ENCODE measurements at places on chromosomes 4 and X.
A peak's percentile ranks its signal among the peaks of the same experiment; 100 is the strongest.

DNA sequence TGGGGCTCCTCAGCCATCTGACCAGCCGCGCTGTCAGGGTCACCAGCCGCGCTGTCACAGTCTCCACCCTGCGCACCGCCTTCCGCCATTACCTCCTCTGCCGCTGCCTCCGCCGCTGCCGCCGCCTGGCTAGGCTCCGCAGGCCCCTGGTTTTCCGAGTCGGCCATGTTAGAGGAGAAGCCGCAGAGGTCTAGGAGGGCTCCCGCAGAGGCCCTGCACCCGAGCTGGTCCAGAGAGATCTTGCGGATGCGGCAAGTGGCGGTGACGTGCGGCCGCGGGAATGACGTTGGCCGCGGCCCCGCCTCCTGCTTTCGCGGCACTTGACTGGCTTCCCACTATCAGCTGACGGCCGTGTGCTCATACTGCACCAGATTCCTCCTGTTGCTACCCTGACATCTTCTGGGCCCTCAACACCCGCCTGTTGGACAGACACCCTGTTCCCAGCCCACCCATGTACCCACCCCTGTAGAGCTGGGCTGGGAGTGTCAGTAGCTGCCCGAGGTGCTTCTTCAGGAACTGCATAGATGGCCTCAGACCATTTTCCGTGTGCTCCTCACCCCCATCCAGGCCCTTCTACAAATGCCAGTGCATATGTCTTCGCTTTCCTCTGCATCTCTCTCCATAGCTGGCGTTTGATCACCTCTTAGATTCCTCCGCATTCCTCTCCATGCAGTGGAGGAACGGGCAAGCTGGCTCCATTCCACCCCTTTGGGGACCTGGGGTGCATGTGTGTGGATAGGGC, at the start of gene NAP1L5:
Gene NAP1L5 (minus strand): TSS at position 242 of the 742 bp plus-strand sequence. CDS start 75 bp downstream, at position 167.
- peak; percentile 50 for DNase-seq

- DNase-seq = peak; percentile 63
Observed at GRCh38 chr4:6367371-6367851, 97.8 kb downstream of the WFS1 start.

DNA sequence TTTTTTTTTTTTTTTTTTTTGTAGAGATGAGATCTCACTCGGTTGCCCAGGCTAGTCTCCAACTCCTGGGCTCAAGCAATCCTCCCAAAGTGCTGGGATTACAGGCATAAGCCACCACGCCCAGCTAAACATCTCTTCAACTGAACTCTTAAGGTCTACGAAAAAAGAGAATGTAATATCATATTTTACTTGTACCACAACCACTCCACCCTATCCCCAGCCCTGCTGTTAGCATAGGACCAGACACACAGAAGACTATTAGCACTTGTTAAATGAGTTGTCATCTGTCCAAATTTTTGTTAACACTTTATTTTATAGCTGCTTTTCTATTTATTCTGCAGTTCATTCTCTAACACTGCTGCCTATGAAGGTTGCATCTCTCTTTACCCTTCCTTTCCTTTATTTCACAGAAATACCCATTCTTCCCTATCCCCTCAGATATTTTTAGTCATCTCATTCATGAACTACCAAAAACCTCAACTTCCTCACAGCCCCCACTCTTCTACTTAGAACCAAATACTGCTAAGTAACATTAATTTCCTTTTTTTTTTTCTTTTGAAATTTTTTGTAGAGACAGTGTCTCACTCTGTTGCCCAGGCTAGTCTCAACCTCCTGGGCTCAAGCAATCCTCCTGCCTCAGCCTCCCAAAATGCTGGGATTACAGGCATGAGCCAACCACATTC, 10.1 kb downstream of the SNX12 start:
- no peak for DNase-seq

GRCh38 chr4:172851534-172851933, 317.1 kb upstream of the GALNT7 start:
- no peak for DNase-seq

DNA sequence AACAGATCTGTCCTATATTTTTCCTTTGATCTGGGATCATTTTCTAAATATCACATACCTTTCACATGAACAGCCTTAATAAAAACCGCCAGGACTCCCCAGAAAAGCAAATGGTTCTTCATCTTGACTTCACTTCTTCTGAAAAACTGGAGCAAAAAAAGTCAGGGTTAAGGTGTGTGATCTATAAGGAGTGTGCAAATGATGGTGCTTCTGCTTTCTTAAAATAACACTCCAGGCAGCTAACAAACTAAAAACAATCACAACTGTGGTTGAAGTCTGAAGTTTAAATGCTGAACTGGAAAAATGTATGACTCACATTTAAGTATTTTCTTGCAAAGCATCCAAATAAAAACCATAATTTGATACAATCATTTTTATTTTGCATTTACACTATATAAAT, at the start of gene JCHAIN:
Gene JCHAIN (minus strand): TSS at position 140 of the 400 bp plus-strand sequence. CDS start 18 bp downstream, at position 122.
- DNase-seq = no peak

DNA sequence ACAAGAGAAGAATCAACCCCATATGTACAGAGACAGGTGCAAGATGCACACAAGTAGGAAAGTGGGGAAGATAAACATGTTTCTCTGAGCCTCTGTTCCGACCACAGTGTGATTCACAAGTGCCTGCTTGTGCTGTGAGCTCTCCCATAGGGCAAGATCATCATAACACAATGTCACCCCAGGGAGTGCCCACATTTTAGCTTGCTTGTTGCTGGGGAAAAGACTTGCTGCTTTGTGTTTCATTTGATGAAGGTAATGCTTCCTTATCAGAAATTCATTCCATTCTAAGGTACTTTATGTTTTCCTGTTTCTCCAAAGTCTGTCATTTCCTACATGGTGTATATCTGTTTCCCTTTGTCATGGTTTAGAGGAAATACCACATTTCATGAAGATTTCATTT, 304.5 kb upstream of the DIPK2B start:
- no peak for DNase-seq

DNA sequence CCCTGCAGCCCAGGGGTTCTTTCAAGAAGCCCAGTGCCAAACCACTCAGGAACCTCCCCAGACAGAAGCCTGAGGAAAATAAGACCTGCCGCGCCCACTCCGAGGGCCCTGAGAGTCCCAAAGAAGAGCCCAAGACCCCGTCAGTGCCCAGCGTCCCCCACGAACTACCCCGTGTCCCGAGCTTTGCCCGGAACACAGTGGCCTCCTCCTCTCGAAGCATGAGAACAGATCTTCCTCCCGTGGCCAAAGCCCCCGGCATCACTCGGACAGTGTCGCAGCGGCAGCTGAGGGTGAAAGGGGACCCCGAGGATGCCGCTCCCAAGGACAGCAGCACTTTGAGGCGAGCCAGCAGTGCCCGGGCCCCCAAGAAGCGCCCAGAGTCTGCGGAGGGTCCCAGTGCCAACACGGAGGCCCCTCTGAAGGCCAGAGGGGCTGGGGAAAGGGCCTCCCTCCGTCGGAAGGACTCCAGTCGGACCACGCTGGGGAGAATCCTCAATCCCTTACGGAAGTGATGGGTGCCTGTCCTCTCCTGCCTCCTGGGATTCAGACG, 40.2 kb downstream of the FHDC1 start:
- DNase-seq = no peak

DNA sequence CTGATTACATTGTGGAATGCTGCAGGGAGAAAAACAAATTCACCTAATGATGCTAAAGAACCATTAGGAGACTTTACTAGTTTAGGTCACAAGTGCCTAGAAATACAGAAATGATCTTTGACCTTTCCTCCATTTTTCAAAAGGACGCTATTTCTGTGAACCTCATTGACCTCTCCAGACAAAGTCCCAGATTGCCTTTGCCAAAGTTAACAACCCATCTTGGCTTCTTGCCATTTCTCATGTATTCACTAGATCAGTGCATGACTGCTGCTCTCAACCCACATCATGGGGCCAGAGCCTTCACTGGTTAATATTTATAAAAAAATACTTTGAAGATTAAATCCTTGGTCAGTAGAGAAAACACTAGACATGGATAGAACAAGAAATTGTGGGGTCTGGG, 19.9 kb upstream of the AR start:
- DNase-seq = no peak

DNA sequence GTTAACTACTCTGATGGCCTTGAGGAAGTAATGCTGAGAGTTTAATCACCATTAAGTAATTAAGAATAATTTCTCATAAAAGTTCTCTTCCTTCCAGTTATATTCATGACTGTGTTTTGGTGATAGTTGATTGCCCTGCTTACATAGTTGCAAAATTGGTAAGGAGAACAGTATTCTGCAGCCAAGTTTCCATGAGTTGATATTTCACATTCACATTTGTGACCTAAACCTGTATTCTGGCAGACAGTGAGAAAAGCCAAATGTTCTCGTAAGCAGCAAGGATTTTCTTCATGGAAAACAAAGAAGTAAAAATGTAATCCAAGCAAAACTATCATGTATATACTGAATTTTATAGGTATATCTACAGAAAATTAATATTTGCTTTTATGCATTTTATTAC, 187.8 kb upstream of the NUDT6 start:
- no peak for DNase-seq

GRCh38 chr4:38983787-38984598, 48.2 kb downstream of the TMEM156 start:
- DNase-seq = peak; percentile 16

DNA sequence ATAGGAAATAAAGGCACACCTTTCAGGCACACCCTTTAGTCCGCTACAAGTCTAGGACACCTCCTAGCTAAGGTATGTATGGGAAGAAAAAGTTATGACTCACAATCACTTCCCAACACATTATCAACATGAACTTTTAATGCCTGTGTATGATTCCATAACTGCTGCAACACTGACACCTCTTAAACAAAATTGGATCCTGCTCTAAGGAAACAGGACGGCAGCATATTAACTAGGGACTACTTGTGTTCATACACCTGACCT, 2.4 kb upstream of the PPP3CA start:
- DNase-seq = no peak

- DNase-seq = no peak
Observed at GRCh38 chr4:119206178-119206577, 6.3 kb upstream of the USP53 start.

DNA sequence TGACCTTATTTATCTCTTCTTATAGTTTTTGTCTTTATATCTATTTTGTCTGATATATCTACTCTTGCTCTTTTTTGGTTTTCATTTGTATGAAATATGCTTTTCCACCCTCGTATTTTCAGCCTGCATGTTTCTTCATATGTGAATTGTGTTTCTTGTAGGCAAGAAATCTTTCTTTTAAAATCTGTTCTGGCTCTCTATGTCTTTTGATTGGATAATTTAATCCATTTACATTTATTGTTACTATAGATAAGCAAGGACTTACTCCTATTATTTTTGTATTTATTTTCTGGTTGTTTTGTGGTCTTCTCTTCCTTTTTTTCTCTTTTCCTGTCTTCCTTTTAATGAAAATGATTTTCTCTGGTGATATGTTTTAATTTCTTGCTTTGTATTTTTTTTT, 403.1 kb downstream of the DCAF12L2 start:
- DNase-seq = no peak

DNA sequence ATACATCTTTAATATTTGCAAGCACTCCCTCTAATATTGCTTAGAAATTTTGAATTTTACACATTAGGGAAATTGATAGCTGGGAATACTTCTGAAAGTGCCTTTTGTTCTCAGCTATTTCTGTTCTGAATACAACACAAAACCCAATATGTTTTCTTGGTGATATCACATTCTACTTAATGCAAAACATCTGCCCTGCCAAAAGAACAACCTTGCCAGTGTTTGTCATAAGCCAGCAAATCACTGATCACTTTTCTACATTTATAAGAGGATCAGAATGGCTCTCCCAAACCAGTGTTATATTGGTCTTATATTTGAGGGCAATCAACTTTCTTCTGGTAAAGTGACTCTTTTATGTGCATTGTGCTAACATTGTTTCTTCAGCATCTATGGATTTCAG, 126.8 kb upstream of the APOOL start:
- no peak for DNase-seq

- peak; percentile 5 for DNase-seq
Observed at GRCh38 chr4:126242679-126243390, 928.1 kb downstream of the FAT4 start.

- no peak for DNase-seq
Observed at GRCh38 chr4:181618038-181618618, 625.1 kb upstream of the TENM3 start.

DNA sequence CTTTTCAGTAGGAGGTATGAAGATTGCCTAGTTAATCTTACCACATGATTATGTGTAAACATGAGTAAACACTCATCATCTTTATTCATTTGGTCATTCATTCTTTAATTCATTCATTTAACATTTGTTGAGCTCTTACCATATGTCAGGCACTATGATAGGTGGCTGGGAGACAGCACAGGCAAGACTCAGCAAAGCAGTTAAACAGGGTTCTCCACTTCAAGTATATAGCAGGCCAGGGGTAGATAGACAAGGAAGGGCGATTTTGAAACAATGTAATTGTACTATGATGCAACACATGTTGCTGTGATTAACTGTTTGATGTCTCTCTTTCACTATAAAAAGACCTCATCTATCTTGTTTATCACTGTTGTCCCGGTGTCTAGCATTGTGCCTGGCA, 84.3 kb upstream of the GPR101 start:
- DNase-seq = no peak

Measured in neural progenitor cell (in vitro differentiated cells).